Small intestine (tissue), 16 donors: ENCODE measurements at places on chromosomes 16 and 17.

DNA sequence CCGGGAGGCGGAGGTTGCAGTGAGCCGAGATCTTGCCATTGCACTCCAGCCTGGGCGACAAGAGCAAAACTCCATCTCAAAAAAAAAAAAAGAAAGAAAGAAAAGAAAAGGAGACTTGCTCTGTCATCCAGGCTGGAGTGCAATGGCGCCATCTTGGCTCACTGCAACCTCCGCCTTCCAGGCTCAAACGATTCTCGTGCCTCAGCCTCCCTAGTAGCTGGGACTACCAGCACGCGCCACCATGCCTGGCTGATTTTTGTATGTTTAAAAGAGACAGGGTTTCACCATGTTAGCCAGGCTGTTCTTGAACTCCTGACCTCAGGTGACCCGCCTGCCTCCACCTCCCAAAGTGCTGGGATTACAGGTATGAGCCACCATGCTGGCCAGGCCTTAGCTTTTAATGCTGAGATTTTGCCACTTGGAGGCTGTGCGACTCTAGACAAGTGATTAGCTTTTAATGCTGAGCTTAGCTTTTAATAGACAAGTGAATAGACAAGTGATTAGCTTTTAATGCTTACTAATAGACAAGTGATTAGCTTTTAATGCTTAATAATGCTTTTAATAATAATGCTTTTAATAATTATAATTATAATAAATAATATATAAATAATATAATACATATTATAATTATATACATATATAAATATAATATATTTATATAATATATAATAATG lies 9.6 kb downstream of the LDAF1 start:
- no peak for DNase-seq

GRCh38 chr17:36948717-36949460 lies at the start of gene AATF:
AATF (plus strand) TSS chr17:36948954; CDS start chr17:36949126, 172 bp downstream.
- DNase-seq: peak; percentile 99

- peak; percentile 5 for DNase-seq
These were observed 849.8 kb upstream of the RBFOX1 start for GRCh38 chr16:6482696-6483468.

GRCh38 chr16:89764711-89765201 lies 43.4 kb downstream of the ZNF276 start:
- DNase-seq: peak; percentile 96

DNA sequence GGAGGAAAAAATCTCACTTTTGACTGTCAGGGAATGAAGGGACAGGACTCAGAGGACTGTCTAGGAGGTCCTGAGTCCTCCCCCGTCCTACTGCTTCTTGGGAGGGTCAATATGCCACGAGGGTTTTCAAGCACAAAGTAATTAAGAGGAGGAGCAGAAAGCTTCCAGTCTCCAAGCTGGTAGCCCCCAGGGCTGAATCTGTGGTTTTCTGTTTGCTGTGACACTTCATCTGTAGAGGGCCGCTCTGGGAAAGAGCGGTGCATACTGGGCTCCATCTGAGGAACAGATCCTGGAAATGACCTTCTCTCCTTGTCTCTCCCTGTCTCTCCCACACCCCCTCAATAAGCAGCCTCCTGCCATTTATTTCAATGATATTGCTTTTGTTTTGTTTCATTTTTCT lies 180.1 kb upstream of the SDK2 start:
- DNase-seq: no peak

- no peak for DNase-seq
These were observed 259.0 kb upstream of the ZFHX3 start for GRCh38 chr16:73306901-73307413.

GRCh38 chr16:87241137-87241771 lies 75.9 kb downstream of the C16orf95 start:
- DNase-seq: peak; percentile 20

DNA sequence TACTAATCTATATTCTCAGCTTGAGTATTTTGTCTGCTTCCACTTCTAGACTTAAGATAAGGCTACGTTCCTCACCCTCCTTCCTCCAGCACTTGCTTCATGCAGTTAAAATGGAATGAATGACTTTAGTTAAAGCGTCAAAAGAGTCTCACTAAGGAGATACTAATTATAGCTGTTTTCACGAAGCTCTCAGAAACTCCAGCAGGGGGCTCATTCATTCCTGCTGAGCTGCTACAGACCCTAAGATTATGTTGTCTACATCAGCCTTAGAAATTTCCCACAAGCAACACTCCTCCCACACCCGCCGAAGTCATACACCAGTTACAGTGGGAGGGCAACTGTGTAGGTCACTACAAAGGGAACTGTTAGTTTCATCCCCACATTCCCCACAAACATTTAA lies 57.0 kb upstream of the KIFC3 start:
- DNase-seq: no peak

GRCh38 chr17:71983828-71984227 lies 137.0 kb upstream of the SOX9 start:
- no peak for DNase-seq

- DNase-seq: peak; percentile 26
These were observed 37.3 kb downstream of the PIEZO1 start for GRCh38 chr16:88747588-88748301.

GRCh38 chr16:84258266-84258665 lies 18.5 kb upstream of the KCNG4 start:
- no peak for DNase-seq

GRCh38 chr16:3182608-3183444 lies 5.2 kb upstream of the OR1F1 start:
- no peak for DNase-seq

- no peak for DNase-seq
These were observed 27.0 kb upstream of the RASD1 start for GRCh38 chr17:17523001-17523730.

- no peak for DNase-seq
These were observed 89.0 kb upstream of the TMEM97 start for GRCh38 chr17:28230011-28230410.

GRCh38 chr17:8563024-8563776 lies 67.3 kb downstream of the MYH10 start:
- no peak for DNase-seq

DNA sequence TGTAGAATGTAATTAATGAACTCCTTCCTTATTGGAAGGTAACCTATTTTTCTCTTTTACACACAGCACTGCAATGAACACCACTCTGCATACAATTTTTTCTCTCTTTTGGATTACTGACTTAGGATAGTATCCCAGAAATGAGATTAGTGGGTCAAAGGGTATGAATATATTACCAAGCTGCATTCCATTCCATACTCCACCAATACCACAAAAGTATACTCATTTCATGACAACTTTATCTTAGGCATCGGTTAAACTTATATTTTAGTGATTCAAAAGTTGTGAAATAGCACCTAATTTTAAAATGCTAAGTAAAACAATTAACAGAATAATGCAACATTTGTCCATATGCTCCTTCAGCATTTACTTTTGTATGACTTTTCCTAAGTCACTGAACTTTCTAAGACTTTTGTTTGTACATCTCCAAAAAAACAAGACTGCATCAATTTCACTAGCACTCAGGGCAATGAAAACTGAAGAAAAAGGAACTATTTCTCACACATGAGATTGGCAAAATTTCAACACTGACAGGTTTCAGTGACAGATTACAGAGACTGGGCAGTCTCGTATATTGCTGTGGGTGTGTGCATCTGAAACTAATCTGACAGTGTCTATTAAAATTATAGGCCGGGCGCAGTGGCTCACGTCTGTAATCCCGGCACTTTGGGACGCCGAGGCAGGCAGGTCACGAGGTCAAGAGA lies 32.1 kb downstream of the HELZ start:
- DNase-seq: no peak

DNA sequence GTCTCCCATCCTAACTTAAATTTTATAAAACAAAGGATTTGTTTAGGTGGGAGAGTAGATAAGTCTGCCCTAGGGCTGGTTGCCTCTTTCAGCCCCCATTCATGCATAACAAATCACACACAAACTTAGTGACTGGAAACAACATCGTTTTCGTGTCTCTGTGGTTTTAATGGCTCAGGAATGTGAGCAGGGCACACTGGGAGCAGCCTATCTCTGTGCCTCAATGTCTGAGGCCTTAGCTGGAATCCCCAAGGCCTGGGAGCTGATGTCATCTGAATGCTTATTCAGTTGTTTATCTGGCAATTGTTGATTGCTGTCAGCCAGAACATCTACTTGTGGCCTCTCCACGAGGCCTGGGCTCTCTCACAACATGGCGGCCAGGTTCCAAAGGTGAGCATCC lies 101.9 kb upstream of the HSBP1 start:
- DNase-seq: no peak

DNA sequence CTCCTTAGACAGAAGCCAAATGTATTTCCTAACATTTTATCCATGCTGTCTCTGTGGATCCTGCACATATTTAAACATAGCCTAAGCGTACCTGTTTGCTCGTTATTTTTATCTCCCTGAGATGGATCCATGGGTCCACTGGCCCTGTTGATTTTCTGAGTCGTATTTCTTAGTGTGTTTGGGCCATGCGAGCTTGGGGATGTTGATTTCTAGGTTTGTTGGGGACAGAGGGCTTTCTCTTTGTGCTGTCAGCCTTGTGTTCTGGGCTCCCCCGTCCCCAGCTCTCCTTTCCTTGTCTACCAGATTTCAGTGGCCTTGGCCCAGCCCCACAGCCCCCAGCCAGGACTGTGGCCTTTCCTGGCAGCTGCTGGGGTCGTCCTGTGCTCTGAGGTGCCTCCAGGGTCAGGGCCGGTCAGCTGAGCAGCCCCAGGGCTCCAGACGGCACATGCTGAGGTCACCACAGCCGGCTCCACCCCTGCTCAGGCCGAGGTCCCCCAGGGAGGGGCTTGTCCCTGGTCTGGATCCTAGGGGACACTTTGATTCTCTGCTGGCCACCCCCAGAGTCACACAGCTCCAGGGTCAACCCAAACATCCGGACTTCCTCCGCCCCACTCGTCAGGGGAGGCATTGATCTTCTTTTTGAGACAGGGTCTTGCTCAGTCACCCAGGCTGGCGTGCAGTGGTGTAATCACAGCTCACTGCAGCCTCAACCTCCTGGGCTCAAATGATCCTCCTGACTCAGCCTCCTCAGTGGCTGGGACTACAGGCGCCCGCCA lies 4.4 kb downstream of the SSTR5 start:
- DNase-seq: no peak

DNA sequence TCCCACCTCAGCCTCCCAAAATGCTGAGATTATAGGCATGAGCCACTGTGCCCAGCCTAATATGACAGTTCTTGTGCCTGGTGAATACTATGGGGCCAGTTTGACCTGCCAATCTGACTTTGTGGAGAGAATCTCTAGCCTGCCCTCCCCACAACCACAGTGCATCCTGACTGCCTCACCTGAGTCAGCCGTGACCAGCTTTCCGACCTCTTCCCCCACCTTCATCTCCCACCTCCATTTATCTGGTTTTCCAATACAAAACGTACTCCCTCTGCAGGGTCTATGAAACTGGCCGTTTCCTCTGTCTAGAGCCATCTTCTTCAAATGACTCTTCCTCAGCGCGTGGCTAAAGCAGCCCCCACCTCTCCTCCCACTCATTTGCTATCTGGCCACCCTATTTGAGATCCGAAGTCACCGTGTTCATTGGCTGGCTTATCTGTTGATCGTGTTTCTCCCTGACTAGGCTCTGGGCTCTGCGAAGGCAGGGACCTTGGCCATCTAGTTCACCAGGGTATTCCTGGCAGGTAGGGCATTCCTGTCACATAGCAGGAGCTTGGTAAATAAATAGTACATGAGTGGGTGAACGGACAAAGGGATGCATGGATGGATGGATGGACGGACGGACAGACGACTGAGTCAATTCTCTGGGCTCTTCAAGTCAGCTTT lies 22.3 kb upstream of the PLLP start:
- no peak for DNase-seq

DNA sequence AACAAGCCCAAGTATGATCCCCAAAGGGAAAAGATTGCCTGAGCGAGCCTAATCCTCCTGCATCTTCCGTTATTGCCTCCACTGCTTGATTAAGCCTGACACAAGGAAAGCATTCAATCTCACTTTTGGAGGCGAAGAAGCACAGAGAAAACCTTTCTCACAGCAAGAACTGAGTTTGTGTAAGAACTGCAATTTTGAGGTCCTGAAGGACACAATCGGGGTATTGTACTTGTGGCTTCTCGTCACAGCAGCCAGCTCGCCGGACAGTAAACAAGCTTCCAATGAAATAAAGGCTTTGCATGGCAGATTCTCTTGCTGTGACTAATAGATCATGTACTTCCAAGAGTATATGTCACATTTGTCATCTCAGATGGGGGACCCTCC lies 18.7 kb upstream of the FOXF1 start:
- no peak for DNase-seq

DNA sequence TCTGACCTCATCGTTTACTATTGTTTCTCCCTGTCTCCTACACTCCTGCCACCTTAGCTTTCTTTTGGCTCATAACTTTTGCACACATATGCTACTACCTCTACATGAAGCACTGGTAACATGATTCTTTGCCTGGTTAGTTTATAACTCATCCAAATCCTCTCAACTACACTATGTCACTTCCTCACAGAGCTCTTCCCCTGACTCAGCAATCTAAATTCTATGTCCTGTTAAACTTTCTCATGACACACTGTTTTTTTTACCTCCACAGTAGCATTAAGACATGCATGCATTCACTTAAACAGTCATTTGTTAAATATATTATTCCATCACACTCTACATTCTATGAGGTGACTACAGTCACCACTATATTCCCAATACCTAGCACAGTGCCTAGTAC lies 19.7 kb downstream of the APPBP2 start:
- DNase-seq: no peak

DNA sequence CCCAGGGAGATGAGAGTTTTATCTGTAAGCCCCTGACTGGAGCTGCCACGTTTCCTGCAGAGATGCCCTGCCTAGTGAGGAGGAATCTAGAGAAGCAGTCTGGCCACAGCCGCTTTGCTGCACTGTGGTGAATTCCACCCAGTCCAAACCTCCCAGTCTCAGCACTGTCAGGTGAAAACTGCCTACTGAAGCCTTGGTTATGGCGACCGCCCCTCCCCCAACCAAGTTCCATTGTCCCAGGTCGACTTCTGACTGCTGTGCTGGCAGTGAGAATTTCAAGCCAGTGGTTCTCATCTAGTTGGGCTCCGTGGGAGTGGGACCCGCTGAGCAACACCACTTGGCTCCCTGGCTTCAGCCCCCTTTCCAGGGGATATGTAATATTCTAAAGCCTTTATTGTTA lies 10.2 kb upstream of the LYZL6 start:
- no peak for DNase-seq

- DNase-seq: peak; percentile 32
These were observed 740 bp upstream of the POLR3E start for GRCh38 chr16:22296225-22297113.

DNA sequence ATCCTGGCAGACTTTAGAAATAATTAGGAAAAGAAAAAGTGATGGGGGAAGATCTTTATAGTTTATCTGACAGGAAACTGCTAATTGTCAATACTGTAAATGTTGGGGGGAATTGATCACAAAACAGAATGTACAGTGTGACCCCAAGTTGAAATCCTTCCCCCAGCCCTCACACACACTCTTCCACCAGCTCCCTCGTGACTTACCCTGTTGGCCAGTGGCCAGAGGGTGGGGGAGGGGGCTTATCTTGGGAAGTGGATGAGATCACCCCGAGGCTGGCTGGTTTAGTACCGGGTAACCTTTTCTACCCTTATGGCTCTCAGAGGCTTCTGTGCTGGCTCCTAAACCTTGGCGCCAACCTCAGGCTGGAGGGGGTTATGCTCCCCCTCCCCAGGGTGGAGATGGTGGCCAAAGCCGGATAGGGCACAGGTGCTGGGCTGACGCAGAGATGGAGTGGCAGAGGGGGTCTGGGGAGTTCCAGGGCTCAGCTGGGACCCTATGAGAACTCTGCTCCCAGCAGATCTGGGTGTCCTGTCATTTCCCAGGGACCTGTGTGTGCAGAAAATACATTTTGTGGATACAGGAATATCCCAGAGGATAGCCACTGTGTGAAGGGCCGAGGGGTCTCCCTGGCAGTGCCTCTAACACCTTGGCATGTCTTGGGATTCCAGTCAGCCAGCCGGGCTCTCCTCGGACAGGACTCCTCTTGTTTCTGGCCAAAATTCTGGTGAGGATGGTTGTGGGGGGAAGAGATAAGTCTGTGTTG lies 18.6 kb downstream of the CDH16 start:
- peak; percentile 96 for DNase-seq
